Heart right ventricle (tissue), 16 donors: ENCODE measurements at places on chromosomes 1 and 21. TPM values are rescaled to one million over a fixed set of nuclear protein-coding genes. Genes with fewer than 3 reads are reported as not detected.

GRCh38 chr1:244957525-244957924, 93.2 kb upstream of the HNRNPU start:
- no peak for DNase-seq

Gene TSTD1
- 15.1 TPM for total RNA-seq

DNA sequence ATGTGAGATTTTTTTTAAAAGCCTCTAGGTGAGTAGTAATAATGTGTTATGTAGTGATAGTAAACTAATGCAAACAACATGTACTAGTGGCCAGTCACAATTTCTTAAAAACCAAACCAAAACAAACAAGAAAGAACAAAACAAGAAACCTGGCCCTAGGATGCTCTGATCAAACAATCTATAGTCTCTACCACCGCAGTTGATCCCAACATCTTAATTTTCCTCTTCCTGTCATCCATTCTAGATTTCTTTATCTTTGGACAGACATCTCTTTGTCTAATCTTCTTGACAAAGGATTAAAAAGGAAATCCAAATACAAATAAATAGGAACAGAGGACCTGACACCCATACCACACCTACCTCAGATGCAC, 188.2 kb upstream of the ADAMTS5 start:
- DNase-seq = no peak

DNA sequence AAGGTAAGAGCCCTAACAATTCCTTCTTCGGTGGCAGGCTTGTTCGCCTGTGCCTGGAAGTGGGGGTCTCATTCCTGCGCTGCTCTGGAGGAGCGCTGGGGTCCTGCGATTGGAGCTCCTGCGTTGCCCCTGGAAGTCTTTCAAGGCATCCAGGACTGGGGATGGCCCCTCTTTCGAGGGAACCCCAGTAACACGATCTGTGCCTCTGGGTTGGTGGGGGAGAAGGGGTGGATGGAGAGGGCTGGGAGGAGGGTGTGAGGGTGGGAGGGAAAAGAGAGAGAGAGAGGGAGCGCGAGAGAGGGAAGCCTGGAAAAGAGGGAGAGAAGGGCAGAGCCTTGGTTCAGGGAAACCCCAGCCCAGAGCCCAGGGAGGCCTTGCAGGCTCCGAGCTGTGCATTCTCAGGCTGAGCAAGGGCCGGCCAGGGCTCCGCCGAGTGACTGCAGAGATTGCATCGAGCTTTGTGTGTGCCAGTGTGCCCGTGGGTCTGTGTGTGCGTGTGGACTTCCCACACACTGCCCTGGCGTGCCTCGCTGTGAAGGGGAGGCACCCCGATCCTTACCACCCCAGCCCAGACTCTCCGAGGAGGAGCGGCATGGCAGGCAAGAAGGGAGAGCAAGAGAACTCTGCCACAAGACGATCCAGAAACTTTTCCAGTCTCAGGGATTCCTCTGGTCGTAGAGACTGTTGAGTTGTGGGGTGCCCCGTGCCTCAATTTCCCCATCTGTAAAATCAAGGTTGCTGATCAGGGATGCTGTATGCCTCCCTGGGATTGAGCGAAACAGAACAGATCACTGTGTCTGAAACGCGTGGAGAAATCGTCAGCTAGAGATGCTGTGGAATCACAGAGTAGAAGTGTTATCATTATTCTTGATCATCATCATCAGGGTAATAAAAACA, 619 bp downstream of the BCL9 start:
- DNase-seq = peak; percentile 46

- DNase-seq = no peak
Measured at GRCh38 chr21:46206163-46207005, 22.1 kb upstream of the SPATC1L start.

Gene PLA2G2F
- not detected for total RNA-seq

GRCh38 chr1:37471345-37472231, 2.8 kb upstream of the ZC3H12A start:
- peak; percentile 72 for DNase-seq

DNA sequence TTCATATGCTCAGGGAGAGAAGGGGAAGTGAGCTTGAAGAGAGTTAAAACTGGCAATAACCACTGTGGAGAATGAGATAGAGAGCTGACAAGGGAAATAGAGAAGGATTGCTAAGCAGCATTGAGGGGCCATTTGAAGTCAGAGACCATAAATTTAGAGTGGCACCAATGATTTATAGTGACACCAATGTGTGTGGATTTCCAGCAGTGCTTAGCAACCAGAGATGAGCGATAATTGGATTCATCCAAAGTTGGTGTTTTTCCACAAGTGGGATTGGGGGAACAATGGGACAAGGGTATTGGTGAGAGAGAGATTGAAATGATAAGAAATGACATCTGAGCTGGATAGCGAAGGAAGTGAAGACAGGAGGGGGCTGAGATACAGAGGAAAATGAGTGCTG, 114.1 kb downstream of the C1orf94 start:
- no peak for DNase-seq

DNA sequence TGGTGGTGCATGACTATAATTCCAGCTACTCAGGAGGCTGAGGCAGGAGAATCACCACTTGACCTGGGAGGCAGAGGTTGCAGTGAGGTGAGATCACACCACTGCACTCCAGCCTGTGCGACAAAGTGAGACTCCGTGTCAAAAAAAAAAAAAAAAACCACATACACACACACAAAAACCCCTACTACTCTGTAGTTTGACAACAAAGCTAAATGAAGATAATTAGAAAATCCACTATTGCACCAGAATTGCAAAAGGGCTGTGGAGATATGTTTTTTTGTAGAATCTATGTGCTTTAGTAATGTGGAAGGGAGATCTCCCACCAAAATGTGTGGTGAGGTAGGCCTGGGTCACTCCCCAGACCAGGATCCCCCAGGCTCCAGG, 32.2 kb upstream of the KHDRBS1 start:
- DNase-seq = no peak

Gene TFAP2E
- total RNA-seq = not detected

DNA sequence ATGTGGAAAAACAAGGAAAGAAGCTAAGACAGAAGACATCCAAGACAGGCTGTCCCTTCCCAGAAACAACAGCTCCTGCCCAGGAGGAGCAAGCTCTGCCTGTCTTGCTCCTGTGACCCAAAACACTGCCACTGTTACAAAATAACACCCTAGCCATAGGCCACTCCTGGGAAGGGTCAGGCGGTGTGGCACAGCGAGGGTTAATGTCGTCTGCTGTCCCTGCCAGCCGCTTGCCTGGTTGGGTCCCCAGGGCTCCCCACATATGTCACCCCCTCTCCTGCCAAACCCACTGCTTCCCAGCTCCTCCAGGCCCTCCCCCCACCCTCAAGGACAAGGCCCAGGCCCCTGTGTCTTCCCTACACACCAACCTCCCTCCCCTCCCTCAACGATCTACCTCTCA, 3.9 kb upstream of the NHLH1 start:
- no peak for DNase-seq

DNA sequence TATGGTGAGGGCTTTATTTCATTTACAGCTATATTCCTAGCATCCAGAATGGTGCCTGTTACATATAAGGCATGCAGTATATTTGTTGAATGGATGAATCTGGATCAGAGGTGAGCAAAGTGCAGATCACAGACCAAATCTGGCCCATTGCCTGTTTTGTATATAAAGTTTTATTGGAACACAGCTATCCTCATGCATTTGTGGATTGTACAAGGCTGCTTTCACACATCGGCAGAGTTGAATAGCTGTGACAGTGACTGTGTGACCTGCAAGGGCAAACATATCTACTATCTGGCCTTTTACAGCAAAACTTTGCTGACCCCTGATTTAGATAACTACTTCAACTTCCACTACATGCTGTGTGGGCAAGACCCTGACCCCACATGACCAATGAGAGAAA, 54.0 kb upstream of the MRPS6 start:
- DNase-seq = no peak

DNA sequence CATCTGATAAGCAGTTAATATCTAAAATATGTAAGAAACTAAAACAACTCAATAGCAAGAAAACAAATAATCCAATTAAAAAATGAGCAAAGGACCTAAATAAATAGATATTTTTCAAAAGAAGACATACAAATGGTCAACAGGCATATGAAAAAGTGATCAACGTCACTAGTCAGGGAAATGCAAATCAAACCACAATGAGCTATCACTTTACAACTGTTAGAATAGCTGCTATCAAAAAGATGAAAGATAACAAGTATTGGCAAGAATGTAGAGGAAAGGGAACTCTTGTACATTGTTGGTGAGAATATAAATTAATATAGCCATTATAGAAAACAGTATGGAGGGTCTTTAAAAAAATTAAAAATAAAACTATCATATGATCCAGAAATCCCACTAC, 40.7 kb upstream of the NEK7 start:
- no peak for DNase-seq

- DNase-seq = no peak
Measured at GRCh38 chr1:114002492-114003239, 23.4 kb downstream of the OLFML3 start.

Gene TBX19
- 0.28 TPM for total RNA-seq

Gene ZNF695
- not detected for total RNA-seq

DNA sequence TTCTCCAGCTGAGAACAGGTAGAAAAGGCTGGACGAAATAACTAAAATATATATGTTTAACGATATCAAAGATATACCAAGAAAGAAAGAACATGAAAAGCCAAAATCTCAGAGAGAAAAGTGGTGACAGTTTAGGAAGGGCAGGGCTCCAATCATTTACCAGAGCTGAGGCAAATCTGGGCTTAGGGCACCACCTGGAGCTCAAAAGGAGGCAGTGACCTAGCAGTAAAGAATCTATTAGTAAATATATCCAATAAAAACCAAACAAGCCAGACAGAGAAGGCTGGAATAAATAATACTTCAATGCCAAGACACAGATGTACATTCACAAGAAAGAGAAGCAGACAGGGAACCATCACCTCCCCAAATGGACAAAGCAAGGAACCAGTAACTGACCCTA, 43.5 kb downstream of the CHIA start:
- DNase-seq = no peak

GRCh38 chr21:46220275-46220810, 8.2 kb downstream of the LSS start:
- no peak for DNase-seq

Gene DIPK1A
- total RNA-seq = 6.3 TPM

Gene RASSF5
- total RNA-seq = 26.0 TPM

DNA sequence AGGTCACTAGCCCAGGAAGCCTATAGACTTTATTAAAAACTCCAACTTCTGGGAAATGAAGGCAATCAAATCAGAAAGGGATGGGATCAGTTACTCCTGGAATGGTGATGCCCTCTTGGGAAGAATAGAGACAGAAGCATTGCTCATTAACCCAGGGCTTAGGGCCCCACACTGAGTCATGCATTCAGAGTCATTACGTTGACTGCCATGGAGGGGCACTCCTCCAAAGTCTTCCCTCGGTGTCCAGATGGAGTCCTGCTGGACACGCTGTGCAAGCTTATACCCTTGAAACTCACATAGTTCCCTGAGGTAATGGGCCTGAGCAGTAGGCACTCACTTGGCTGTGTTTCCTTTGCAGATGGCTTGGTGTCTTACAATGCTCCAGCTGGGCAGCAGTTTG, 35.2 kb upstream of the HSD17B7 start:
- no peak for DNase-seq

DNA sequence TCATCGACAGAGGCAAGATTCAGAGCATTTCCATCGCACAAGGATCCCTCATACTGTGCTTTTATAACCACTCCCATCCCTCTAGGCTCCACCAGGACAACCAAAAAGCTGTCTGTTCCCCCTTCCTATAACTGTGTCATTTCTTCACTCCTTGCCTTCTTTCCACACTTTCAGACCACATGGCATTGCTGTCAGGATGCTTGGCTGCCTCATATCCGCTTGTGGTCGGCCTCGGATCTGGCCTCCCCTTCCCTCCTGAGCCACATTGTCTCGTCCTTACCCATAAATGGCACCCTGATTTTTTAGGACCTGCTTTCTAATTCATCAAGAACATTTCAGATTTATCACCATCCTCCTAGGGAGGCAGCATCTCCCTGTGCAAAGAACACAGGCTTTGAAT, 80.5 kb downstream of the HIVEP3 start:
- no peak for DNase-seq

GRCh38 chr1:230277201-230278025, 148.7 kb downstream of the PGBD5 start:
- no peak for DNase-seq

Gene TM2D1
- 37.7 TPM for total RNA-seq

Gene OR6K3
- not detected for total RNA-seq

GRCh38 chr1:156060937-156061636, at the start of gene RAB25:
RAB25 (plus strand) TSS chr1:156061160; CDS start chr1:156061401, 241 bp downstream.
- no peak for DNase-seq

DNA sequence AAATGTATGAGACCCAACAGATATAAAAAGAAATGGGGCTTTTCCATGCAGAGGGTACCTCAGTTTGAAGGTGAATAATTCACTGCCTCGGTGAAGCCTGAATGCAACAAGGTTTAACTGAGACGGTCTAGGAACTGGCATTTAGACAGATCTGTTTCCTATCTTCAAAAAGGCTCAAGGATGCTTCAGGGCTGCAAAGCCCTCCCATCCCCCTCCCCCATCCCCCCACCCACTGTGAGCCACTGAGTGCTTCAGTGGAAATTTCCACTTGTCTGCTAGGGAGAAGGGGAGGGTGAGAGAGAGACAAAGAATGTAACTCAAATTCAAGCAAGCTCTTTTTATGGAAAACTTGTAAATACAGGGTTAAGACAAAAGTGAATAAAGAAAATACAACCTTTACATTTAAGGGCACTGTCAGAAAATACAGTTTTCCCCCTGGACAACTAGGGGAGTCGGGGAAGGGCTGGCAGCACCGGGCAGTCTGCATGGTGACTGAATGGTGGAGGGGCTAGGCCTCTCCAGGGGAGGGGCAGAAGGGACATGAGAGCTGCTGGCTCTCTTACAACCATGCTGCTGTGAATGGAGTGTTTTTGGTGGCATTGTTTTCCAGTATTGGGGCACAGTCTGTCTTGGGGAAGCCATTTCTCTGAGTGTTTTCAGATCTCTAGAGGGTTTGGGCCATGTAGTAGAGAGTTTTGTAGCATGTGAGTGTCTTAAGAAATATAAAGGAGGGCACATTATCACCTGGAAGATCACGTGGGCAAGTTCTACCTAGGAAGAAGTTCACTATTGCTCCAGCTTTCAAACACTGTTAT, 56.7 kb downstream of the MRPS6 start:
- no peak for DNase-seq

Gene LCE7A
- not detected for total RNA-seq

Gene C1orf226
- total RNA-seq = 5.6 TPM

Gene PBX1
- 66.2 TPM for total RNA-seq

Gene LRRC52
- total RNA-seq = 0.55 TPM

Gene TFF1
- total RNA-seq = not detected
